HFFc6 (cell line): ENCODE measurements at places on chromosomes 11 and 22.

DNA sequence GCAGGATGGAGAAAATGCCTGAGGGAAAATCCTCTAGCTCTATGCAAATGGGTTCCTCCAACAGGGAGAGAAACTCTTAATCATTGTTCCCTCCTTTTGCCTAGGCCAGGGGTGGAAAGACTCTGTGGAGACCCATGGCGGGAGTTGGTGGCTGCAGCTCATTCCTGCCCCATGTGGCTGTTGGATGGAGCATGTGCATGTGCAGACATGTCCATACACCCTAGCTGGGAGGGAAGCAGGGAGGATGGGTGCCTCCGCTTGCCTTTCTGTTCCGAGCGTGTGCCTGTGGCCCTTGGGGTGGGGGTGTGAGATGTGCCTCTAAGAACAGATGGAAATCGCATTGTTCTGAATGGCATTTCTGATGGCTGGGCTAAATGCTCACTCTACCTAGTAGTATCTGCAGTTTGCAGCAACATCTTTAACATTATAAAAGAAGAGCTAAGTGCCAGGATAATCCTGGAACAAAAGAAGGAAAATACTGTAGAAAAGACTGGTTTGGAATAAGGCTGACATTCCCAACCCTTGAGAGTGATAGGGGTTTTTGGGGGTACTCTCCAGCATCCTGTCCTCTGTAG, 31.7 kb downstream of the METTL15 start:
- DNase-seq, result no peak

DNA sequence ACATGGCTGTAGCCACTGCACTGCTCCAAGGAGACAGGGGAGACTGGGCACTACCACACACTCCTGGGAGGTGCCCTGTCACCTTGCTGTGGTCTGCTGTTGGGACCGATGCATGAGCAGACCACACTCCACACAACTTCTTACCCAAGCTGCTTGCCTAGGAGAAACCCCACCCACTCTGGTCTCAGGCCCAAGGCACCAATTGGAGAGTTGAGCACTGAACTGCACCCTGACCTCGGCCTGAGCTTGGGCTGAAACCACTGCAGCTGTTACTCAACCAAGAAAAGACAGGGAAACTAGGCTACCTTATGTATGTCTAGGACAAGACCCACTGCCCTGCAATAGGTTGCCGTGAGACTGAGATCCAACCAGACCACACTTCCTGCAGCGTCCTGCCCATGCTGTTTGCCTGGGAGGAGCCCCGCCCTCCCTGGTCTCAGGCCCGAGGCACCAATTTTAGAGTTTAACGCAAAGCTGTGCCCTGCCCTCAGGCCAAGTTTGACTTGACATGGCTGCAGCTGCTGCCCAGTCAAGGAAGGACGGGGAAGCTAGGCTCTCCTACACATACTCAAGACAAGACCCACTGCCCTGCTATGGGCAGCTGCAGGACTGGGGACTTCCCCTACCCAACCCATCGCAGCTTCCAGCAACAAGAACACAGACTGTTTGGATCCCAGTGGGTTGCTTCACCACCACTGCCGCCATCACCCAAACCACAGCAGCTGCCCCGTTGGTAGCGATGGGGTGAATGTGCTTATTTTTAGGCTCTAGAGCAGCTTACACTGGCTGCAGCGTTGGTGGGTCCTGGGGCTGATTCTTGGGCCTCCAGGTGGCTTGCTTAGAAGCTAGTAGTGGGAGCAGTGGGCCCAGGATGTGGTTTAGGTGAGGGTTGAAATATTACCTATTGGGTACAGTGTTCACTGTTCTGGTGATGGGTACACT, 66.8 kb downstream of the BRD1 start:
- no peak for DNase-seq

GRCh38 chr11:4662876-4663275, 19.1 kb downstream of the OR51E1 start:
- no peak for DNase-seq

GRCh38 chr11:3936517-3936916, 81.1 kb downstream of the STIM1 start:
- no peak for DNase-seq

- DNase-seq, result no peak
Observed at GRCh38 chr22:21920341-21921183, 32.1 kb downstream of the PPM1F start.

GRCh38 chr22:40193429-40194421, 16.0 kb downstream of the TNRC6B start:
- no peak for DNase-seq

DNA sequence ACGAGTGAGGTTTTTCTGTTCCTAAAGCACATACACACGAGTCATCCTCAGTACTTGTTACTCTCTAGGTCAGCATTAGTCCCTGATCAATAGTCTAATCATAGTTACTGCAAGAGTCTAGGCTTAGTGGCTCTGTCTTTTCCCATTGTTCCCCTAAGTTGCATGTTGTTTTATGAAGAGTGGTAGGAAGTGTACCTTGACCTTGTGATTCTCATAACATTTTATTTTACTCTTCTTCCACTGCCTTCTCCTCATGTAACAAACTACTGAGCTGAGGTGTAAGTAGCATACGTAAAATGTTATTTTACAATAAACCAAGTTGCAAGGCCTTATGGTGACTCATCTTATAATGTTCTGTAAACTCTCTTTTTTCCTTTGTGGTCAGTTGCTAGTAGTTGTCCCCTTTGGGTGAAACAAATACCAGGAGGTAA, 15.0 kb downstream of the METTL15 start:
- peak; percentile 38 for DNase-seq

DNA sequence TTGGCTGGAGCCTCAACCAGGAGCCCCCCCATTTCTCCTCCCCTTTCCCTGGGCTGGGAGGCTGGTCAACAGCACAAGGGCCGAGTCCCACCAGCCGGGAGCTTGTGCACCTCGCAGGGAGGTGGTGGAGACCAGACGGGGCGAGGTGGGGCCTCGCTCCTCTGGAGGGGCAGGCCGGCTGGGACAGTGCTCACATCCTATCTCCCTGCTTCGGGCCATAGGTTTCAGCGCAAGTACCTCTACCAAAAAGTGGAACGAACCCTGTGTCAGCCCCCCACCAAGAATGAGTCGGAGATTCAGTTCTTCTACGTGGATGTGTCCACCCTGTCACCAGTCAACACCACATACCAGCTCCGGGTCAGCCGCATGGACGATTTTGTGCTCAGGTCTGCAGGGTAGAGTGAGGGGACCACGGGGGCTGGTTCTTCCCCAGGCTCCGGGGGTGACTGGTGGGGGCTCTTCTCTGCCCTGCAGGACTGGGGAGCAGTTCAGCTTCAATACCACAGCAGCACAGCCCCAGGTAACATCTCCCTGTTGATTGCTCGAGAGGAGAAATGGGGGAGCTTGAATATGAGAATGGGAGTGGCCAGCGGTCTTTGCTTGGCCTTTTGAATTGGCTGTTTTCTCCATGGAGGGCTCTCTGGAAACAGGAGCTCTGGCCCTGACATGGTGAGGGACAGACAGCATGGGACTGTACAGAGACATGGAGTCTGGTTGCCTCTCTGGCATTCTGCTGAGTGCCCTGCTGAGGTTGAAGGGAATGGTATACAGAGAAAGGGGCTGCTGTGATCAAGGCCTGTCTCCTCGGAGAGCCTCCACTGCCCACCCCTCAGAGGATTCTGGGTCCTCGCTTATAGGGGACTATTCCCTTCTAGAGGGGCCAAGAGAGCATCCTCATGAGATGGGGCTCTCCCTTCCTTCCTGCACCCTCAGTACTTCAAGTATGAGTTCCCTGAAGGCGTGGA, 3.3 kb downstream of the SIDT2 start:
- DNase-seq, result no peak

- no peak for DNase-seq
Observed at GRCh38 chr22:17430412-17430811, 61.2 kb downstream of the CECR2 start.

- DNase-seq, result no peak
Observed at GRCh38 chr11:90947930-90948329, 725.1 kb upstream of the CHORDC1 start.

DNA sequence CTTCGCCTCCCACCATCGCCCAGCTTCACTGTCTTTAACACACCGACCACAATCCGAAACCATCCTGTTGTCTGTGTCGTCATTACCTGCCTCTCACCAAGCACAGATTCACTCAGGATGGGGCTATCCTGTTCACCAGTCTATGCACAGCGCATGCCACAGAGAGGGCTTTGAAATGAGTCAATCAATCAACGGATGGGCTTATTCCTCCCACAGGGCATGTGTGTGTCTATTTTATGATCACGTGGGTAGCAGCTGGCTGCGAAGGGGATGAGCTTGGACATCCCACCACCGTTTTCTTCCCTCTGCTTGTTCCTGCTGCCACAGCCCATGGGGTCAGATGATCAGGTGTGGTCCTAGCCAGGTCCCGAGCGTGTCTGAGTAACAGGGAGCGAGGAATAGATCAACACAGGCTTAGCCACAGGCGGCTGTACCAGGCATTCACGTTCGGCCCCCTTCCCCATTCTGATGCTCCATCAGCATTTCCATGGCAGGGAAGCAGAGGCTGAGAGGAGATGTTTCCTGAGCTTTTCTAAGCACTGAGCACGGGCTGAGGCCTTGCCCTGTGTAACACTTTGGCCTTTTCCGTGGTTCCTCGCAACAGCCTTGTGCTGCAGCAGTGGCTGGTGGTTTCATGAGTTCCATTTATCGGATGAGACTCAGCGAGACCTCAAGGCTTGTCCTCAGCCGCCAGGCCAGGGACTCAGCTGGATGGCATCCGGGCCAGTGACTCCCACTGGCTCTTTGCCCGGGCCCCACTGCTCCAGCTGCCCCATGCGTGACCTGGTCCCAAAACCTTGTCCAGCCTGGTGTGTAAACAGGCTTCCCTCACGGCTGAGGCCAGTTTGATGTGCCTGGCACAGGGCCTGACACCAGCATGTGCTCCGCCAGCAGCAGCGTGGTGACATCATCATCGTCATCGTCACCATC, 48.1 kb upstream of the FGF3 start:
- peak; percentile 12 for DNase-seq

- no peak for DNase-seq
Observed at GRCh38 chr11:95337972-95338429, 107.0 kb upstream of the SESN3 start.
